ENCODE measurements at places on chromosomes 16 and 17. TPM values are rescaled to one million over a fixed set of nuclear protein-coding genes. Genes with fewer than 3 reads are reported as not detected.

Gene STAT5B
- 45.8 TPM for total RNA-seq

- no peaks in the 10 kb centered on the region for H3K36me3 ChIP-seq
- H3K4me3 ChIP-seq, result no peak overlapping the region
- DNase-seq, result no peak
- H3K27ac ChIP-seq, result no peak overlapping the region
- H3K27me3 ChIP-seq, result peaks cover 9% of the 10 kb centered on the region
These were observed 188.0 kb downstream of the SOX9 start for GRCh38 chr17:72308744-72309385.

Gene FLYWCH2
- total RNA-seq, result 13.0 TPM

Gene TBC1D3L
- 156 TPM for total RNA-seq

Gene SLFN11
- 35.3 TPM for total RNA-seq

GRCh38 chr16:28607116-28607623 lies 2.7 kb downstream of the SULT1A1 start:
- no peak overlapping the region for H3K4me3 ChIP-seq
- H3K27ac ChIP-seq, result no peak overlapping the region
- no peak for DNase-seq
- no peaks in the 10 kb centered on the region for H3K4me1 ChIP-seq

Gene TSNAXIP1
- total RNA-seq, result 1.0 TPM

- peak; percentile 98 for DNase-seq
- H3K27me3 ChIP-seq, result no peaks in the 10 kb centered on the region
- peaks cover 100% of the 10 kb centered on the region for H3K36me3 ChIP-seq
- H3K4me1 ChIP-seq, result peaks cover 67% of the 10 kb centered on the region
- peak overlapping the region; percentile 87 for H3K27ac ChIP-seq
These were observed 13.3 kb downstream of the JUP start for GRCh38 chr17:41773190-41773588.

Gene CEP295NL
- 4.6 TPM for total RNA-seq

Gene MFSD6L
- total RNA-seq, result 0.44 TPM

DNA sequence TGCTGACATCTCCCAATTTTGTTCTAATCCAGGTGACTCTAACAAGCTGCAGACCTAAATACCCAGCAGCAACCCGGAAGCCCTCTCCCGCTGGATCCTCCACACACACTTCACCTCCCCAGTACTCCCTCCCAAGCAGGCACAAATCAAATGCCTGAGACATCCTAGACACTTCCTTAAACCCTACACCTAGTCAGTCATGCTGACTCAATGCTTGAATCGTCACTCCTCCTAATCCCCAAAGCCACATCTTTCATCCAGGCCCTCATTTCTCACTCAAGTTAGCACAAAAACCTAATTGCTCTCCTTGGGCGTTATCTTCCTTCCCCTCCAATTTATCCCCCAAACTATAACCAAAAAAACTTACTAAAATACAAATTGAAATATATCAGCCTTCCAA lies 32.7 kb downstream of the CMC2 start:
- H3K27ac ChIP-seq, result no peak overlapping the region
- DNase-seq, result no peak
- no peaks in the 10 kb centered on the region for H3K27me3 ChIP-seq

GRCh38 chr17:42287305-42287976 lies 857 bp upstream of the STAT5A start:
- DNase-seq, result no peak
- no peaks in the 10 kb centered on the region for H3K4me1 ChIP-seq
- peaks cover 8% of the 10 kb centered on the region for H3K36me3 ChIP-seq
- no peak overlapping the region for H3K27ac ChIP-seq
- H3K27me3 ChIP-seq, result peaks cover 31% of the 10 kb centered on the region

Gene C17orf107
- total RNA-seq, result 2.1 TPM

- no peak overlapping the region for H3K27ac ChIP-seq
- peaks cover 78% of the 10 kb centered on the region for H3K4me1 ChIP-seq
- peaks cover 25% of the 10 kb centered on the region for H3K36me3 ChIP-seq
These were observed 40.5 kb downstream of the ANKRD11 start for GRCh38 chr16:89449726-89450335.

Gene BLMH
- total RNA-seq, result 33.7 TPM

DNA sequence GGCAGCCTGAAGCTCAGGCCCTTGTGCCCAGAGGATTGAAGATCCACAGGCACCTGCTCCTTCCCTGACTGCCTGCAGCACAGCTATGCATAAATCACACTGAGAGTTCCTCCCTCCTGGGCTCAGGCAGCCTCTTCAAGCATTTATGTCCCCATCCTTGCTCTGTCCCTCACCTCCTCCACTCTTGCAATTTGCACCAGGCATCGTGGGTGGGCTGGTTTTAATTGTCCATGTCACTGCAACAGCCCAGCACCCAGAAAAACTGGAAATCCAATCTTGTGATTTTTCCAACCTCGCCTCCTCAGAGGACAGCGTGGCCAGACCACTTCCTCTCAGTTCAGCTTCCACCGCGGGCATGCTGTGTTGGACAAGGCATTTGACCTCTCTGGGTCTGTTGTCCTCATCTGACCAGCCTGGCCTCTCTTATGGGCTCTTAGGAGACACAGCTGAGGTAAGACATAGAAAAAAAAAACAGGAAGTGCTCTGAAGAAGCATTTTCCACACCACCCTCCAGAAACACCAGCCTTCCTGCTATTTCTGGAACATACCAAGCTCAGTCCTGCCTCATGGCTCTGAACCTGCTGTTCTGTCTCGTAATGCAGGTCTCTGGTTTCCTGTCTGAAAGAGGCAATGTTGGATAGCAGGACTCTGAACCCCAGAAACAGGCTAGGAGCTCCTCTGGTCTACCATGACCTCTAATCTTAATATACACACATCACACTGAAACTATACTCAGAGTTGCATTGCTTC lies 8.3 kb downstream of the TMEM114 start:
- H3K27me3 ChIP-seq, result peaks cover 57% of the 10 kb centered on the region
- DNase-seq, result no peak
- no peaks in the 10 kb centered on the region for H3K4me1 ChIP-seq
- no peaks in the 10 kb centered on the region for H3K36me3 ChIP-seq
- H3K27ac ChIP-seq, result no peak overlapping the region

Gene MYO15A
- 0.76 TPM for total RNA-seq

DNA sequence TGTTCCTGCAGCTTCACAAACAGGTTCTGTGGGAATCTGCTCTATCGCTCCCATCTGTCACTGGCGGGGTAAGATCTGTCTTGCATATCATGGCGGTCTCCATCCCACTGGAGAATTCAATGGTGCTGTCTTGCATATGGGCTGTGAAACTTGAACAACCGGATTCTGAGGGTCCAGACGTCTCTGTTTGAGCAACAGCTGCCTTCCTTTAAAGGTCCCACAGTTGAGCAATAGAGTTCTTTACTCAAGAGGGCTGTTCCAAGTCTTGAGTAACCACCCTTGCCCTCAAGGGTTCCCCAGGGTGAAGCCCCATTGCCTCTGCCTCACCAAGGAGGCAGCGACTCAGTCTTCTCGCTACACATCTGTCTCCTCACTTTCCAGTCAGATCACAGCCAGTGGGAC lies 50.8 kb downstream of the ZFHX3 start:
- H3K4me3 ChIP-seq, result peak overlapping the region; percentile 29
- peak overlapping the region; percentile 17 for H3K27ac ChIP-seq
- peak; percentile 67 for DNase-seq

- peaks cover 36% of the 10 kb centered on the region for H3K4me1 ChIP-seq
- H3K4me3 ChIP-seq, result no peak overlapping the region
- no peaks in the 10 kb centered on the region for H3K36me3 ChIP-seq
These were observed 7.6 kb downstream of the KRT33A start for GRCh38 chr17:41343029-41343428.

Gene TLCD3B
- total RNA-seq, result 0.90 TPM

DNA sequence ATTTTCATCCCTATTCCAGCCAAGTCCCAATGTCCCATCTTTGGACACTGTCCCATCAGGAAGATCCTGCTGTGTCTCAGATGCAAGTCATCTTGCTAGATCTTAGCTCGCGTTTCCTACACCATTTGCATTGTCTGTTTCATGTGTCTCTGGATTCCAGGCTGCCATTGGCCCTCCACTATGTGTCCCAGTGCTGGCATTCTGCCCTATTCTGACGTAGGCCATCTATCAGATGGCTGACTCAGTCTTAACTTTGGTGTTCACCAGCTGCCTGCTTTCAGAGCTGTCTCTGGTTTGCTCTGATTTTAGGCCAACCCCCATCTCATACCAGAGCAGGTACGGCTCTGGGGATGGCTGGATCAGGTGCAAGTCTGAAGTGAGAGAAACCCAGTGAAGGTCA lies 300.9 kb upstream of the ASIC2 start:
- no peaks in the 10 kb centered on the region for H3K4me1 ChIP-seq
- H3K36me3 ChIP-seq, result no peaks in the 10 kb centered on the region
- peaks cover 77% of the 10 kb centered on the region for H3K27me3 ChIP-seq
- no peak overlapping the region for H3K27ac ChIP-seq
- no peak overlapping the region for H3K4me3 ChIP-seq

GRCh38 chr17:15780188-15780587 lies 48.1 kb downstream of the TBC1D26 start:
- no peak for DNase-seq
- H3K36me3 ChIP-seq, result no peaks in the 10 kb centered on the region
- peaks cover 9% of the 10 kb centered on the region for H3K27me3 ChIP-seq
- H3K27ac ChIP-seq, result no peak overlapping the region
- no peak overlapping the region for H3K4me3 ChIP-seq

DNA sequence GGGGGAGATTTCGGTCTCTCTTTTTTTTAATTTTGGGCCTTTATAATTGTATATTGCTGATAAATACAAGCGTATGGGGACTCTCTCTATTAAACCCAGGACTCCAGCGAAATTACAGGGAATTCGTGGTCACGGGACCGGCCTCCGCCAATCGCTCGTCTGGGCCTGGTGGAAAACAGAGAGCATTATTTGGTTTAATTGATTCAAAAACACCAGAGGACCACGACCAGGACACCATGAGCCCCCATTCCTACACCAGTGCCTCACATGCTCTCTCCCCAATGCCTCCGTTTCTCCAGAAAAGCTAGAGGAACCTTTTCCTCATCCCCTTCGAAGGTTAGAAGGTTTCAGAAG lies at the start of gene HOXB2:
TSS of gene HOXB2 (minus strand) at position 88 of the 354 bp plus-strand sequence. CDS start 198 bp downstream, outside the sequence.
- peaks cover 82% of the 10 kb centered on the region for H3K36me3 ChIP-seq
- DNase-seq, result no peak
- H3K27me3 ChIP-seq, result peaks cover 56% of the 10 kb centered on the region
- peaks cover 31% of the 10 kb centered on the region for H3K4me1 ChIP-seq
- H3K4me3 ChIP-seq, result peak within 1 kb of the TSS; percentile 68
- H3K27ac ChIP-seq, result peak within 1 kb of the TSS; percentile 83

Gene ELP5
- total RNA-seq, result 20.3 TPM

DNA sequence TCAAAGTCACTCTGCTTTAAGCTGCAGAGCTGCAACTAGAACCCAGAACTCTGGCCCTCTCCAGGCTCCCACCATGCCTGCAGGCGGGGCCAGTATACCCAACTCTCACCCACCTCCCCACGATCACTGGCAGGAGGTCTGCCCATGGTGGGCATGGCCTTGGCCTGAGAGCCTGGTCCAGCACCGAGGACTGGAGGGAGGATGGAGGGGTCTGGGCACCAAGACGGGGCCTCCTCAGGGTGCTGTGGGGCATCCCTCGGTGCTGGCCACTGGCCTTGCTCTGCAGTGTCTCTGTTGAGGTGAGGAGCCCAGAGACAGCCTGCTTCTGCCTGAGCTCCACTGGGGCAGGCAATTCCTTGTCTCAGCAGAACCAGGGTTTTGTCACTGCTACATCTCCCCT lies 1.5 kb upstream of the KRT16 start:
- no peak for DNase-seq
- no peak overlapping the region for H3K4me3 ChIP-seq
- peaks cover 39% of the 10 kb centered on the region for H3K4me1 ChIP-seq

Gene ZNF668
- 13.0 TPM for total RNA-seq

DNA sequence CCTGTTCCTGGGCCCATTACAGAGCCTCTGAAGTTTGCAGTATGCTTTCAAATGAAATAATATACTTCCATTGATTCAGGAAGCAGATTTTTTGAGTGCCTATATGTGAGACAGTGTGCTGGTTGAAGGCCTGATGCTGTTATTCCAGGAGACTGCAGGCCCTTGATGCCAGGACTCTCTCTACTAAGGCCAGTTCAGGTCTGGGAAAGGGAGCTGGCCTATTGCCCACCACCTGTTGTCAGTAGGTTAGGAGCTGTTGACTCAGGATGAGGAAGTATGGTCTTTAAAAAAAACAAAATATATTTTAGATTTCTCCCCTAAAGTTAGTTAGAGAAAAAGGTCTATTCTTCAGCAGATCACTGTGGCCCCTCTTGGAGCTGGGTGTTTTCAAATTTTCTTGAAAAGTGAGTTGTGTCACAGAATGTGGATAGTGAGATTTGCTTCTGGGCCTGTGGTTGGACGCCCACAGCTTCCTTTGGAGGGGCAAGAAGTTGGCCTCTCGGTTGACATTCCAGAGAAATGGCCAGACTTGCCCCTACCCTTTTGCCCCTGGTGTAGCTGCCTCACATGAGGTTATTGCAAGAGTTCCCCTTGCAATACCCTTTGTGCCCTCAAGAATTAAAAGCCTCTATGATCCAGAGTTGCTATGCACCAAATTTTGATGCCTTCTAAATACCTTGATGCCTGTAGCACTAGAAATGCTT lies 7.9 kb downstream of the ESRP2 start:
- no peaks in the 10 kb centered on the region for H3K27me3 ChIP-seq
- H3K27ac ChIP-seq, result peak overlapping the region; percentile 27
- peaks cover 56% of the 10 kb centered on the region for H3K36me3 ChIP-seq

GRCh38 chr16:86626966-86627365 lies 48.6 kb downstream of the FOXL1 start:
- H3K27ac ChIP-seq, result no peak overlapping the region
- no peaks in the 10 kb centered on the region for H3K36me3 ChIP-seq
- no peak for DNase-seq
- H3K27me3 ChIP-seq, result no peaks in the 10 kb centered on the region
- no peak overlapping the region for H3K4me3 ChIP-seq
- peaks cover 17% of the 10 kb centered on the region for H3K4me1 ChIP-seq

GRCh38 chr16:2467528-2468232 lies 3.4 kb upstream of the NTN3 start:
- H3K27ac ChIP-seq, result no peak overlapping the region
- peaks cover 32% of the 10 kb centered on the region for H3K36me3 ChIP-seq
- H3K4me1 ChIP-seq, result peaks cover 8% of the 10 kb centered on the region
- H3K27me3 ChIP-seq, result peaks cover 33% of the 10 kb centered on the region

DNA sequence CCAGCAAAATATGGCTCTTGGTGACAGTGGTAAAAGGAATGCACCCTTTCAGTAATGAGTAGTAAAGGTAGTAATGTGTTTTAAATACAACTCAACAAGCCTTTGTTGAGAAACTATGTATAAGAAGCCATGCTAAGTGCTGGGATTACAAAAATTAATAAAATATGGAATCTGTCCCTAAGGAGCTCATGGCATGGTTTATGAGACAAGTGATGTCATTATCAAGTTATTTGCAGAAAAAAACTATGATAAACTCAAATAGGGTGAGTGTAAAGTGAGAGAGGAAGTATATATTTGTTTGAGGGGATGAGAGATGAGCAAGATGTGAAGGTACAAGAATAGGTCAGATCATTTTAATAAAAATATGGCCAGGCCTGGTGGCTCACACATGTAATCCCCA lies 76.9 kb downstream of the NF1 start:
- H3K4me3 ChIP-seq, result no peak overlapping the region
- no peak overlapping the region for H3K27ac ChIP-seq
- H3K4me1 ChIP-seq, result no peaks in the 10 kb centered on the region
- no peaks in the 10 kb centered on the region for H3K36me3 ChIP-seq
- H3K27me3 ChIP-seq, result no peaks in the 10 kb centered on the region

GRCh38 chr17:47633996-47634395 lies 15.7 kb upstream of the KPNB1 start:
- H3K4me1 ChIP-seq, result no peaks in the 10 kb centered on the region
- H3K36me3 ChIP-seq, result peaks cover 9% of the 10 kb centered on the region
- no peaks in the 10 kb centered on the region for H3K27me3 ChIP-seq
- no peak overlapping the region for H3K27ac ChIP-seq
- DNase-seq, result no peak
- no peak overlapping the region for H3K4me3 ChIP-seq

GRCh38 chr16:13906168-13907089 lies 13.5 kb upstream of the ERCC4 start:
- H3K4me1 ChIP-seq, result no peaks in the 10 kb centered on the region
- H3K36me3 ChIP-seq, result no peaks in the 10 kb centered on the region
- DNase-seq, result no peak
- H3K27me3 ChIP-seq, result peaks cover 7% of the 10 kb centered on the region
- no peak overlapping the region for H3K4me3 ChIP-seq

Measured in Calu3 (cell line).